Nasal cavity respiratory epithelium epithelial cell of viscerocranial mucosa (primary cell): ENCODE measurements at places on chromosomes 16 and 17. TPM values are rescaled to one million over a fixed set of nuclear protein-coding genes. Genes with fewer than 3 reads are reported as not detected.

Gene NOXO1
- 0.28 and 1.7 TPM in 2 replicates for total RNA-seq

Gene TPSG1
- not detected in 2 replicates for total RNA-seq

Gene NUP85
- 14.4 and 25.3 TPM in 2 replicates for total RNA-seq

Gene PTGES3L
- under 0.01 TPM in 1 of 2 replicates, not detected in the other for total RNA-seq

Gene NHLRC4
- 0.14 and 0.68 TPM in 2 replicates for total RNA-seq

Gene LPO
- total RNA-seq = under 0.01 and 0.21 TPM in 2 replicates
